ENCODE measurements at places on chromosomes 3 and 15.

- no peak for DNase-seq
Observed at GRCh38 chr15:64166102-64166890, 3.5 kb upstream of the PPIB start.

GRCh38 chr3:40780925-40781406 lies 256.2 kb downstream of the ZNF621 start:
- no peak for DNase-seq

GRCh38 chr15:62360332-62361097 lies 195.4 kb upstream of the C2CD4B start:
- no peak for DNase-seq

GRCh38 chr3:44061961-44062360 lies 179.7 kb upstream of the TOPAZ1 start:
- no peak for DNase-seq

DNA sequence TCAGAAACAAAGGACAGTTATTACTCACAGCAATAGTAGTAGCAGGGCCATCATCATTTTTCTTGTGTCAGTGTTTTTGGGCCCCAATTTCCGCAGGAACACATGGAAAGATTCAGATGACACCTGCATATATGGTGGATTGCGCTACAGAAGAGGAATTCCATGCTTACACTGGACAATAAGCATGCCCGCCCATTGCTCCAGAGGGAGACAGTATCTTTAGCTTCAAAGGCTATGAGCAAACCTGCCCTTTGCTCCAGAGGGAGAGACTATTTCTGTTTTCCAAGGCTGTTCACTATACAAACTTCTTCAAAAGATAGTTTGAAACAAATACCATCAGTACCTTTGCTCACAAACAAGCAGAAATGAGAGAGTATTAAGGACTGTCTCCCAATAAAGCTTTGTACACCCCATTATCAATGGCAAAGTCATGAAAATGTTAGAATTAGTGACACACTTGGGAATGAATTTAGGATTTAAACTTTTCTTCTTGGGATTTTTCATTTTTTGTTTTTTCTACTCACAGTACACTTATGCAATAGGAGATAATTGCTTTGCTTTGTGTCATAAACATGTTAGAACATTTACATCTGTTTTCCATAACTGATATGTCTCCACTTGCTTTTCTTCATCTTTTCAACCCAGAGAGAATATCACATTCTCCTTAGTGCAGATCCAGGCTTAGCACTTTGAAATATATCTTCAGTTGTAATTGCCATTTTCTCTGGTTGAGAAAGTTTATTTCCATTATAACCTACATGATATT lies 564.5 kb upstream of the ZNF717 start:
- no peak for DNase-seq

Measured in activated effector memory CD4-positive, alpha-beta T cell treated with Interleukin-2 at 50 U/mL for 16 hours (primary cell).